Skin of body (tissue), 3 donors: ENCODE measurements at places on chromosomes 3 and 15. TPM values are rescaled to one million over a fixed set of nuclear protein-coding genes. Genes with fewer than 3 reads are reported as not detected.

The PAQR5 gene
- total RNA-seq = 7.2 TPM

GRCh38 chr15:47987461-47987860 lies 133.3 kb upstream of the SLC24A5 start:
- DNase-seq = no peak

The PRR20G gene
- total RNA-seq = not detected

The C3orf85 gene
- total RNA-seq = not detected
